Osteocyte (in vitro differentiated cells): ENCODE measurements at places on chromosomes 5 and 9. TPM values are rescaled to one million over a fixed set of nuclear protein-coding genes. Genes with fewer than 3 reads are reported as not detected.

DNA sequence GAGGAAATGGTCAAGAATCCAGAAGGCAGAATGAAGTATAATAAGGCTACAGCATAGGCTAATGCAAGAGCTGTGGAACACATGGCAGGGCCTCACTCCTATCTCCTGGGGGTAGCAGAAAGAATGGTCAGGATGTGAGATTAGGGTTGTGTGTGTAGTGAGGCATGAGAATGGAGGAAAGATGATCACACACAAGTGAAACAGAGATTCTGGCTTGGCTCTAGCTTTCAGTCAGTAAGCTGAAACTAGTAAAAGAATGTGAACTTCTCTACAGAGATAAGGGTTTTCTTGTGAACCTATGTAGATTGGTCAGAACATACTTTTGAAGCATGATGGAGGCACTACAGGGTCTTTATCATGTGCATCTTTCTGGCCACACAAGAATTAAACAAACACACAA lies 298.8 kb downstream of the ASTN2 start:
- no peak for DNase-seq

DNA sequence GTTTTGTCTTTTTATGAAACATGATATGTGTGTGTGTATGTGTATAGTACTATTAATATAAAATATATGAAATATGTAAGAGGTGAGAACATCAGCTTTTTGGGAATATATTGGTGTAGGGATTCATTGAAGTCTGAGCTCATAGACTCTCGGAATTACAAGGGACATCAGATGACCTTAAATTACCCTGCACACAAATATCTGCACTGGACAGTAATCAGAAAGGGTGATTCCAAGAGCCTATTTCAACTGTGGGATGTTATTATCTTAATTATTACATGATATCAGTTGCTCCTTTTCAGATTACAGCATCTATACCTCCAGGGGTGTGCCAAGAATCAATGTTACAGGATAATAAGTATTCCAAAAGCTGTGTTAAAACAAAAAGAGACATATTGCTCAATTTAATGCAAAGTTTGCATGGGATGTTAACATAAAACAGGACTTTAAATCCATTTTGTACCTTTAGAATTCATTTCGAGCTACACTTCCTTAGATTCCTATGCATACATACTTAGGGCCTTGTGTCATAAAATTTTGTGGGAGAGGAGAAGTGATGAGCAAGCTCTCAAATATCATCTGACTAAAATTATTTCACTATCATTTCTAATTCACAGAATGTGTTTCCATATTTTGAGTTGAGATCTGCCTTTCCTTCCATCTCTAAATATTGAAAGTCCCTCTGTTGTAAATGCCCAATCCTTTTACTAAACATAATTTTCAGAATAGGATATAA lies 365.2 kb downstream of the BRINP1 start:
- no peak for DNase-seq

Gene MLANA
- total RNA-seq = not detected in 2 replicates

GRCh38 chr5:9301200-9301599 lies 244.7 kb downstream of the SEMA5A start:
- no peak for DNase-seq

- no peak for DNase-seq
Observed at GRCh38 chr5:97629276-97629675, 446.2 kb upstream of the RIOK2 start.

- DNase-seq = no peak
Observed at GRCh38 chr5:96741891-96742309, 65.8 kb downstream of the ERAP1 start.

DNA sequence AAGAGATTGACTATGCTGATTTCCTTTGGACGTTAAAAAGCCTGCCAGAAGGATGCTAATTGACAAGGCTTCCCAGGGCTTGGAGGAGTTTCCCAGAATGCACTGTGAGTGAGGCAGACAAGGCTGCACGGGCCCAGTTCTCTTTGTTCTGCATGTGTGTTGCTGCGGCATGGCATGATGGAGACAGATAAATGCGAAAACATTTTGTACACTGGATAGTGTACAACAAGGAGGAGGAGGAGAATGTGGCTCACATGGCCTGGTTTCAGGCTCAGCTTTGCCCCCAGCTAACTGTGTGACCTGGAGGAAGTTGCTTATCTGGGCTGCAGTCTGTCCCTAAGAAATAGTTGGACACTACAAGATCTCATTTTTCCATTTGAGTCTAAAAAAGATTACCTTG lies 135.5 kb upstream of the CPEB4 start:
- DNase-seq = no peak

GRCh38 chr9:88659126-88659525 lies 124.1 kb downstream of the NXNL2 start:
- DNase-seq = no peak
